ENCODE measurements at places on chromosomes 6 and 20. TPM values are rescaled to one million over a fixed set of nuclear protein-coding genes. Genes with fewer than 3 reads are reported as not detected.

The GMDS gene
- 9.7 TPM for total RNA-seq

The CCN6 gene
- not detected for total RNA-seq

The PTPRK gene
- total RNA-seq = 45.1 TPM

The ALDH5A1 gene
- 0.27 TPM for total RNA-seq

The RNF217 gene
- 21.6 TPM for total RNA-seq

The OPRL1 gene
- total RNA-seq = 2.6 TPM

The C2 gene
- 0.19 TPM for total RNA-seq

The LGSN gene
- not detected for total RNA-seq

The PPP1R10 gene
- total RNA-seq = 9.6 TPM

The BTN2A1 gene
- 9.4 TPM for total RNA-seq

The CRISP2 gene
- total RNA-seq = not detected

The SYCP2L gene
- total RNA-seq = not detected

The SMLR1 gene
- total RNA-seq = not detected

The SYNDIG1 gene
- not detected for total RNA-seq

The CAPN11 gene
- 1.9 TPM for total RNA-seq

The COL21A1 gene
- total RNA-seq = 0.85 TPM

The GPR6 gene
- total RNA-seq = not detected

The PCK1 gene
- not detected for total RNA-seq

The FKBP1A gene
- total RNA-seq = 330 TPM

The ANKEF1 gene
- total RNA-seq = 2.4 TPM

The IDH3B gene
- total RNA-seq = 134 TPM
